ENCODE measurements at places on chromosomes 12 and 14. TPM values are rescaled to one million over a fixed set of nuclear protein-coding genes. Genes with fewer than 3 reads are reported as not detected.
A peak's percentile ranks its signal among the peaks of the same experiment; 100 is the strongest.

GRCh38 chr12:102760322-102760721 is 156.7 kb downstream of the PAH start:
- DNase-seq = no peak
- H3K36me3 ChIP-seq = no peaks in the 10 kb centered on the region
- H3K27me3 ChIP-seq = no peaks in the 10 kb centered on the region
- H3K27ac ChIP-seq = no peak overlapping the region
- H3K4me3 ChIP-seq = no peak overlapping the region

DNA sequence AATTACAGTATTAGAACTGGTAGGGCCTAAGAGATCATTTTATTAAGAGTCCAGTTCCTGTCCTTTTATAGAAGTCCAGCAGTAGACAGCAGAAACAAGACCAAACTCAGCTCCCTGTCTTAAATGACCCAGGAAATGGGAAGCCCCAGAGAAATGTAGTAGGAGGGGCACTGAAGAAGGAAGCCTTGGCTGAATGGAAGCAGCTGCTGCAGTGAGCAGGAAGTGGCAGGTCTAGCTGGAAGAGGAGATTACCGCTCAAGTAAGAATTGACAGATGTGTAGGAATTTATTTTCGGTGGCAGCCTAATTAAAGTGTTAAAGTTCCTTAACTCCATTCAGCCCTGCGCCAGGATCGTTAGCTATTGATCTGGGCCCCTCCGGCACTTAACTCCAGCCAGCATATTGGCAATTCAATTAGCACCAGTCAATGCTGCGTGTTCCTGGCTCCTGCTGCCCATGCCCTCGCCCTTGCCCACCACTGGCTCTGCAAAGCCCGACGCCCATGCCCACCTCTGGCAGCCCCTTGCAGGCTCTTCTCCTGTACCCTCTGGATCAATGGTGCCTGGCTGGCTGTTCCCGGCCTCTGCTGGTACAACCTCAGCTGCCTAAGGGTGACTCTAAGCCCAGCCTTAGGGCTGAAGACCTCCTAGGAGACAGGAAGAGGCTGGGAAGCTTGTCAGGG is 21.1 kb downstream of the ZFHX2 start:
- H3K4me1 ChIP-seq = no peaks in the 10 kb centered on the region
- no peak overlapping the region for H3K4me3 ChIP-seq
- DNase-seq = no peak
- no peaks in the 10 kb centered on the region for H3K27me3 ChIP-seq

The BIN2 gene
- 10.8 TPM for polyA plus RNA-seq

GRCh38 chr12:52663420-52663819 is 11.4 kb upstream of the KRT2 start:
- no peaks in the 10 kb centered on the region for H3K36me3 ChIP-seq
- no peak overlapping the region for H3K27ac ChIP-seq
- H3K4me3 ChIP-seq = no peak overlapping the region
- no peaks in the 10 kb centered on the region for H3K27me3 ChIP-seq
- DNase-seq = no peak

DNA sequence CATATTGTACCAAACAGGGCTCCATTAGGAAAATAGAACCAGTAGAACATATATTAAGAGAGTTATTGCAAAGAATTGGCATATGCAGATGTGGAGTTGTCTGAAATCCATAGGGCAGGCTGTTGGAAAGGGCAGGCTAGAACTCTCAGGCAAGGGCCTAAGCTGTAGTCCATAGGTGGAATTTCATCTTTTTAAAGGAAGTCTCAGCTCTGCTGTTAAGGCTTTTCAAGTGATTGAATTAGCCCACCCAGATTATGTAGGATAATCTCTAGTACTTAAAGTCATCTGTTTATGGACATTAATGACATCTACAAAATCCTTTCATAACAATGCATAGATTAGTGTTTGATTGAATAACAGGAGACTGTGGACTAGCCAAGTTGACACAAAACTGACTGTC is 59.4 kb downstream of the RAD51B start:
- H3K27me3 ChIP-seq = no peaks in the 10 kb centered on the region
- no peaks in the 10 kb centered on the region for H3K36me3 ChIP-seq
- no peak for DNase-seq
- no peak overlapping the region for H3K27ac ChIP-seq

- H3K36me3 ChIP-seq = peaks cover 19% of the 10 kb centered on the region
- H3K4me3 ChIP-seq = no peak overlapping the region
- DNase-seq = no peak
- H3K4me1 ChIP-seq = no peaks in the 10 kb centered on the region
Observed at GRCh38 chr12:118145113-118145797, 9.3 kb downstream of the PEBP1 start.

The TAMALIN gene
- polyA plus RNA-seq = 4.2 TPM

DNA sequence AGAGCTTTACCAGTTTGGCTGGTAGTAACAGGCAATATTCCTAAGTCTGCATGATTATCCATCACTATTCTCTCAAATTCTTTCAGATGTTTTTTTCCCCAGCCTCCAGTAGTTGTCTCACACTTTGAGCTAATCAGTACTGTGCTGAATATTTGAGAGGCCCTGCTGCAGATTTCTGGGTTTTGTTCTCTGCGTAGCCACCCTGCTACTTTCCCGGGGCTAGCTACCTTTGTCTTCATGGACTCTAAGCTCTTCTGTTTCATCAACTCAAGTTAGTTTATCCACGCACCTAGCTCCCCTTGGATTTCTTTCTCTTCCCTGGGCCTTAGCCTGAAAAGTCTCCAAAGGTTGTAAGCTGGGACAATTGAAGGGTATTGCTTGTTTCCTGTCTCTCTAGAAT is 73.0 kb downstream of the FUT8 start:
- no peak for DNase-seq
- no peaks in the 10 kb centered on the region for H3K27me3 ChIP-seq
- no peaks in the 10 kb centered on the region for H3K36me3 ChIP-seq
- H3K27ac ChIP-seq = no peak overlapping the region

DNA sequence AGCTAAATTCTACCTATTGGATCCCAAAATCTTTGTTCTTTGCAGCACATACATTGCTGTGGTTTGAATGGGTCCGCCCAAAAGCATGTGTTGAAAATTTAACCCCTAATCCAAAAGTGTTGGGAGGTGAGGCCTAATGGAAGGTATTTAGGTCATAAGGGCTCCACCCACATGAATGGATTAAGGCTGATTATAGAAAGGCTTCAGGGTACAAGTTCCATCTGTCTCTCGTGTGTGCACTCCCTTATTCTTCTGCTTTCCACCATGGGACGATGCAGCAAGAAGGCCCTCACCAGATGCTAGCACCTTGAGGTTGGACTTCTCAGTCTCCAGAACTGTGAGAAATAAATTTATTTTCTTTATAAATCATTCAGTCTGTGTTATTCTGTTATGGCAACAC is 190.9 kb downstream of the SOX5 start:
- H3K4me1 ChIP-seq = no peaks in the 10 kb centered on the region
- H3K4me3 ChIP-seq = no peak overlapping the region
- no peak overlapping the region for H3K27ac ChIP-seq
- H3K27me3 ChIP-seq = no peaks in the 10 kb centered on the region
- no peaks in the 10 kb centered on the region for H3K36me3 ChIP-seq
- DNase-seq = no peak

The TEX52 gene
- not detected for polyA plus RNA-seq

DNA sequence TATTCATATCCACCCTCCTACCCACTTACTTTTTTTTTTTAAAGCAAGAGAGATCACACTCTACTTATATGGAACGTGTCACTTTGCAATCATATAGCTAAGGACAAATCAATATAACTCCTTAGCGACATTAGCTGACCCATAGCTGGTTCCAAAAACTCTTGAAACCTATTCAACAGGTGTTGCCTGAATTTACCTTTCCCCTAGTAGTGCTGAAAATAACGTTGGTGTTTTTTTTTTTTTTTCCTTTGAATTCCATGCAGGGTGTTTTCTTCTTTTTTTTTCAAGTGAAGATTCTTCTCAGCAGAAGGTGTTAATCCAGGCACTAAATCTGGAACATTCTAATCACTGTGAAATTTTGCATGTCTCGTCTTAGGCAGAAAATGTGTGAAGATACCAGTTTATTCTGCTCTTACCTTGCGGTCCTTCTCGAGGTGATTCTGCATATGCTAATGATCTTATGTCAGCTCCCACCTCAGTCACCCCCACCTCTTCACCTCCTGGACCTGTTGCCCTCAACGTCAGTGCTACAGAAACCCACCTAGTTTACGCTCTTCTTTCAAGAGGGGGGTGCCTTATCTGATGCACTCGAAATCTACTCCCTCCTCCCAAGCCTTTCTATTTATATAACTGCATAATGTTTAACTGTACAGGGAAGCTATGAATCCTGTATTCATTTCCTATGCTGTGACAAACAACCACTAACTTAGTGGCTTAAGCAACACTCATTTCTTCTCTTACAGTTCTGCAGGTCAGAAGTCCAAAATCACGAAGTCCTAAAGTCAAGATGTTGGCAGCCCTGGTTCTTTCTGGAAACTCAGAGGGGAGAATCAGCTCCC is 7.1 kb upstream of the VPS37B start:
- H3K27ac ChIP-seq = no peak overlapping the region
- no peaks in the 10 kb centered on the region for H3K27me3 ChIP-seq
- no peaks in the 10 kb centered on the region for H3K36me3 ChIP-seq
- no peak overlapping the region for H3K4me3 ChIP-seq
- no peaks in the 10 kb centered on the region for H3K4me1 ChIP-seq

The L2HGDH gene
- polyA plus RNA-seq = 6.7 TPM

DNA sequence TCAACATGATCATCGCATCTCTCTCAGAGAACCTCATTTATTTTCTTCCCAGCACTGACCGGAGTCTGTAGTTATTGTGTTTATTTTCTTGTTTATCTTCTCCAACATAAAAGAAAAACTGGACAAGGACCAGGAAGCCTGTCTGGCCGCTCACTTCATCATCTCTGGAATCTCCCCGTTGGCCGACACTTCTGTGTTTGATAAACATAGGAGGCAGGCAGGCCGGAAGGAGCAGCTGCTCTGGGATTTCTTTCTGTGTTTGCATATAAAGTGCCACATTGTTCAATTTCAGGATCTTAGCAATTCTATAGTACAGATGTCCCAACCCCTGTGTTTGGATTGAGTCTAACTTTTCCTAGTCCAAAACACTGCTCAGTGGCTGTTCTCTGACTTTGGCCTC is 53.3 kb downstream of the ACACB start:
- peaks cover 35% of the 10 kb centered on the region for H3K36me3 ChIP-seq
- DNase-seq = peak; percentile 62
- H3K27me3 ChIP-seq = no peaks in the 10 kb centered on the region
- peaks cover 38% of the 10 kb centered on the region for H3K4me1 ChIP-seq
- H3K27ac ChIP-seq = peak overlapping the region; percentile 89

The MIPOL1 gene
- polyA plus RNA-seq = 1.2 TPM

Measured in sigmoid colon (tissue), 7 donors.